ENCODE measurements at places on chromosomes 11 and 22.

- no peak for DNase-seq
Measured at GRCh38 chr11:1291295-1292017, 18.0 kb downstream of the TOLLIP start.

DNA sequence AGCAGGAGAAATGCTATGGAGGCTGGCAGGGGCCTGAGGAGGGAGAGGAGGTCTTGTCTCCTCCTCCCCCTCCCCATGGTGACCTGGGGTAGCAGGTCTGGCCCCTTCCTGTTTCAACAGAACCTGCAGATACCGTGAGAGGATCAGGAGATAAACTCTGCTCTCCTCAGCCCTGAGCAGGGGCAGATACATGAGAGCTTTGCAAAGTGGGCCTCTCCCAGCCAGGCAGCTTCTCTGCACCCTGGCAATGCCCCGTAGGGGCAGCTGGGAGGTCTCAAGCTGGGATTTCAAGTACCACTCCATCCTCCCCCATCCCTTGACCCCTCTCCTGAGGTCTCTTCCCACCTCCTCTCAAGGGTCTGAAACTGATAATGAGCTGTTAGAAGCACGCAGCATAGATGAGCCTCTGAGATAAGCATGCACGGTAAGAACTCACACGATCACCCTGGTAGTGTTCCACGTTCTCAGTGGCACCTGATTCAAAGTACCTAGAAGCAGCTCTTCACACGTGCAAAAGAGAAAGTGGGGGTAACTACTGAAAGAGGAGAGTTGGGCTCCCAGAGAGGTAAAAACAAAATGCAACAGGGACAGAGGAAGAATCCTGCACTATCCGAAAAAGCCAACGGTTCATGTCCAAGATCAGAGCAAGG is 4.9 kb upstream of the CCDC86 start:
- DNase-seq, result no peak

GRCh38 chr11:72280726-72281315 is 36.8 kb upstream of the PHOX2A start:
- no peak for DNase-seq

- no peak for DNase-seq
Measured at GRCh38 chr22:24834845-24835570, 29.0 kb downstream of the SGSM1 start.

DNA sequence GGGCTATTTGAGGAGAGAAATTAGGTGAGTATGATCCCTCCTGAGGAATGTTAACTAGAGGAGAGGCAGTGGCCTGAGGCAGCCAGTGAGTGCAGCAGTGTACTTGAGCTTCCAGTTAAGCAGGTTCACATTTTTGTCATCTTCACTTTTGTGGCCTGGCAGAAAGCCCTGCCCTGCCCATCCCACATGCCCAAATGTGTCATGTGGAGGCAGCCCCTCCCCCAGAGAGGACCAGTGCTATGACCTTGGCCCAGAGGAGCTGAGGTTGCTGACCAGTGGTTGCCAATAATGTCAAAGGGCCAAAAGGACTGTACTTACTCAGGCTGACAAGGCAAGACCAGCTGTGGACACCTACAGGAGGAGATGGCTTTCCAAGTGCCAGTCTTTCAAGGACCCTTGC is 17.6 kb upstream of the GRK2 start:
- DNase-seq, result no peak

DNA sequence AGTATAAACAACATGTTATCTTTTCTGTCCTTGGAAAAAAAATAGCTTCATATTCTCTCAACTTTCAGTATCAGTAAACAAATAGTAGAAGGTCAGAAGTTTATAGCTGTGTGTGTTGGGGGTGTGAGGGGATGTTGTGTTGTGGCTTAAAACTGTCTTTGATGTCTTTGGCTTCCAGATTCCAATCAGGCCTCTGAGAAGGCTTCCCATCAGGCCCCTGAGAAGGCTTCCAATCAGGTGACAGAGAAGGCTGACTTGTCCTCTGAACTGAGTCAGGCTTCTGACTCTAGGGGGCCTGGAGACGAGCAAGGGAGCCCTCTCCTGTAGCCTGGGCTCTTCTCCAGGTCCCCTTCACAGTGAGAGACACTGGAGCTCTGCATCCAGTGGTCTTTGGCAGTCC is 9.3 kb downstream of the MTFP1 start:
- DNase-seq, result no peak

GRCh38 chr22:45084400-45084920 is 74.7 kb upstream of the PHF21B start:
- no peak for DNase-seq

DNA sequence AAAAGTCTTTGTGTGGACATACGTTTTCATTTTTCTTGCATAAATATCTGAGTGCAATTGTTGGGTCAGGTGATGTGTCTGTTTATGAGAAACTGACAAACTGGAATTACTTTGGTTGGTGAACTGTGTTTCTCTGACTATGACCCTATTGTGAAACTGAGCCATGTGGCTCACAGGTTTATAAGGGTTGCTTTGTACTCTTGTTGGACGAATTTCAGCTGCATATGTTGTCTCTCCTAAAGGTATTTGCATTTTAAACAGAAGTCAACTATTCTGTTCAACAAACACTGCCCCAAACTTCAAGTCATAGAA is 34.4 kb upstream of the RASD2 start:
- DNase-seq, result no peak

GRCh38 chr11:114082767-114083181 is 23.3 kb downstream of the ZBTB16 start:
- no peak for DNase-seq

DNA sequence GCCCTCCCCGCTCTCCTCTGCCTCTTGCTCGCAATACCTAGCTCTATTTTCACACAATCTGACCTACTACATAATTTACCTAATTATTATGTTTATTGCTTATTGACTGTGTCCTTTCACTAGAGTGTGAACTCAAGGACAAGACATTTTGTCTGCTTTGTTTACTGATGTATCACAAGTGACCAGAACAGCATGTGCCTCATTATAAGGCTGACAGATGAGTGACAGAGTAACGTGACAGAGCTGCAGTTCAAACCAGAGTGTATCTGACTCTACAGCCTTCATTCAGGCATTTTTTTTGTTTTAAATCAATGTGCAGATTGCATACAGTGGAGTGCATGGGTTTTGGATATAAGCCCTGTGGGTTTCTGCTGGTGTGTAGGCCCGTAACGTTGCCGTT is 82.0 kb upstream of the RAB1B start:
- DNase-seq, result no peak

GRCh38 chr11:83766932-83767331 is 480.8 kb upstream of the CCDC90B start:
- DNase-seq, result no peak

DNA sequence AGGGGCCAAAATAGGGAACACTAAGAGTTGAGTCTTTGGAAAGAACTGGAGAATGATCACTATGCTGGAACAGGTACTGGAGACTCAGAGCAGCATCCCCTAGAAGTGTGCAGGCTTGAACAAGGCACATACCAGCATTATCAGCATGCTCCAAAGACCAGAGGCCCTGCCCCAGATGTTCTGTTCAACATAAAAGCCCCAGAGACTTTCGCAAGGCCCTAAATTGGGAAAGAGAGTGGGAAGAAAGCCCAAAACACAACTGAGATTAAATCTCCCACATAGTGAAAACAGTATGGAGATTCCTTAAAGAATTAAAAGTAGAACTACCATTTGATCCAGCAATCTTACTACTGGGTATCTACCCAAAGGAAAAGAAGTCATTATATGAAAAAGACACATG is 9.4 kb downstream of the CNGA4 start:
- DNase-seq, result no peak

- no peak for DNase-seq
Measured at GRCh38 chr22:24580276-24580675, 12.6 kb downstream of the LRRC75B start.

GRCh38 chr22:47380692-47381091 is 618.2 kb downstream of the TBC1D22A start:
- no peak for DNase-seq

- DNase-seq, result no peak
Measured at GRCh38 chr22:47207846-47208554, 445.6 kb downstream of the TBC1D22A start.

- DNase-seq, result no peak
Measured at GRCh38 chr11:127490896-127491295, 490.3 kb upstream of the KIRREL3 start.

- DNase-seq, result no peak
Measured at GRCh38 chr22:24803064-24803542, 2.9 kb upstream of the SGSM1 start.

GRCh38 chr11:69425895-69426544 is 55.4 kb upstream of the LINC01488 start:
- DNase-seq, result no peak

GRCh38 chr11:114057605-114058004 is 1.9 kb upstream of the ZBTB16 start:
- DNase-seq, result no peak

DNA sequence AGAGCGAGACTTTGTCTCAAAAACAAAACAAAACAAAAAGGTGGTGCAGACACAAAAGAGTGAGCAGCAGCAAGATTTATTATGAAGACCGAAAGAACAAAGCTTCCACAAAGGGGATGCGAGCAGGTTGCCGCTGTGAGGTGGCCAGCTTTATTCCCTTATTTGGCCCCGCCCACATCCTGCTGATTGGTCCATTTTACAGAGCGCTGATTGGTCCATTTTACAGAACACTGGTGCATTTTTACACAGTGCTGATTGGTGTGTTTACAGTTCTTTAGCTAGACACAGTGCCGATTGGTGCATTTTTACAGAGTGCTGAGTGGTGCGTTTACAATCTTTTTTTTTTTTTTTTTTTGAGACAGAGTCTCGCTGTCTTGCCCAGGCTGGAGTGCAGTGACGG is 77.4 kb downstream of the CECR2 start:
- DNase-seq, result no peak

DNA sequence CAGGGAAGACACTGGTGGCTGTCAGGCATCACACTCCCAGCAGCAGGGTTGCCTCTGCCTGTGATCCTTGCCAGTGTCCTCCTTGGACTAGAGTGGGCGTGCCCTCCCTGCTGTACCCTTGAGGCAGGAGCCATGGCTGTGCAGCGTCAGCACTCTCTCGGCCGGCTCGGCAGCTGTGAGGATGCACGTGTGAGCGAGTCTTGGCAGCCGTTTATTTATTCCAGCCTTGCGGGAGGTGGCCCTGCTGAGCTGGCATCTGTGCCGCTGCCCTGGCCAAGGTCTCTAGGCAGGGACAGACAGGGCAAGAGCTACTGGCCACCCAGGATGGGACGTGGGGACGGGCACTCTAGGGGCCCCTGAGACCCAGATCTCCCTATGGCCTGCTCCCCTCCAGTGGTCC is 33.9 kb downstream of the TSPAN4 start:
- DNase-seq, result no peak

DNA sequence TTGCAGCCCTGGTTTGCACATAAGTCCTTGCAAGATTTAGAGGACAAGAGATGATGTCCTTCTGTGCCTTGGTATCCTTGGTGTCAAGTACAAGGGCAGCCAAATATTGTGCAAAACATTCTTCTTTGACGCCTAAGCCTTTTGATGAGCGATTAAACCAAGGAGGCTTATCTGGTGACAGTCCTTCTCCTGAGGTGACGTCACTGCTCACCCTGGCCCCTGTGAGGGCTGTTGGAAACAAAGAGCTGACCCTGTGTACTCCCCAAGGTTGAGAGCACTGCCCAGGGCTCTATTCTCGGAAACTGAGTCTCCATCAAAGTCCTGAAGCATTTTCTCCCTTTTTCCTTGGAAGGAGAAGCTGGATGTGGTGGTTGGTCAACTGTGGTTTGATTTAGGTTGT is 4.7 kb upstream of the GRAMD1B start:
- DNase-seq, result no peak

Data from cortex of kidney (tissue), 1 donor.